ENCODE measurements at places on chromosomes 4 and X.

- no peak for DNase-seq
These were observed 8.8 kb upstream of the GRPR start for GRCh38 chrX:16114611-16115010.

DNA sequence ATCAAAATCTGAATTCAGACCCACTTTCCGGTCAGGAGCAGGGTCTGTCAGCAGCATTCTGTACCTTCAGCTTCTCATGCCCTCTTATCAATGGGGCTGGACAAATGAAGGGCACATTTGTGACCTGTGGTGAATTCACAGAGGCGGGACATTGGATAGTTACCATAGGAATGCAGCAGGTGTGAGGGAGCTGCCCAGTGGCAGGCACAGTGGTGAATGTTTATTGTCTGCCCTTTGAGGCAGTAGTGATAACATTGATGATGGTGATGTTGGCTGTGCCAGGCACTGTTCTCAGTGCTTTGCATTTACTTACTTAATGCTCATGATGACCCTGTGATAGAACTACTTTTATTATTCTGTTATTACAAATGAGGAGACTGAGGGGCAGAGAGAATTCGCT, 101.2 kb upstream of the KIT start:
- DNase-seq: no peak

DNA sequence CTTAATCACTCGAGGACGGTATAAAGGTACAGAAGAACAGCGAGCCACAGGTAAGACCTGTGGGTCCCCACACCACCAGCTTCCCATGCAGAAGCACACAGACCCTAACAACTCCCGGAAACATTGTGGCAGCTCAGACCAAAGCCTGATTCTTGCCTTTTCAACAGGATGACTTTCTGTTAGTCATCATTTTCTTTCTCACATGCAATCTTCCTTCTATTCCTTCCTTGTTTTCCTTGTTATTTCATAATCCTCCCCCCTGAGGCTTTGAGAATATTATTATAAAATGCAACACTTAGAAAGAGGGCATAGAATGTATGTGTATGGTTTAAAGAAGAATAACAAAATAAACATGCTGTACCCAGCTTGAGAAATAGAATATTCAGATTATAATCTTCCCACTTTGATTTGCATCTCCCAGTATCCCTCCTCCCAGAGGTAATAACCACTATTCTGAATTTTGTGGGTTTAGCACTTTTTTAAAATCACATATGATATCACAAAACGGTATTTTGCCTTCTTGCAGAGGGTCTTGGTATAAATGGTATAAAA, 100.9 kb downstream of the FHDC1 start:
- no peak for DNase-seq

DNA sequence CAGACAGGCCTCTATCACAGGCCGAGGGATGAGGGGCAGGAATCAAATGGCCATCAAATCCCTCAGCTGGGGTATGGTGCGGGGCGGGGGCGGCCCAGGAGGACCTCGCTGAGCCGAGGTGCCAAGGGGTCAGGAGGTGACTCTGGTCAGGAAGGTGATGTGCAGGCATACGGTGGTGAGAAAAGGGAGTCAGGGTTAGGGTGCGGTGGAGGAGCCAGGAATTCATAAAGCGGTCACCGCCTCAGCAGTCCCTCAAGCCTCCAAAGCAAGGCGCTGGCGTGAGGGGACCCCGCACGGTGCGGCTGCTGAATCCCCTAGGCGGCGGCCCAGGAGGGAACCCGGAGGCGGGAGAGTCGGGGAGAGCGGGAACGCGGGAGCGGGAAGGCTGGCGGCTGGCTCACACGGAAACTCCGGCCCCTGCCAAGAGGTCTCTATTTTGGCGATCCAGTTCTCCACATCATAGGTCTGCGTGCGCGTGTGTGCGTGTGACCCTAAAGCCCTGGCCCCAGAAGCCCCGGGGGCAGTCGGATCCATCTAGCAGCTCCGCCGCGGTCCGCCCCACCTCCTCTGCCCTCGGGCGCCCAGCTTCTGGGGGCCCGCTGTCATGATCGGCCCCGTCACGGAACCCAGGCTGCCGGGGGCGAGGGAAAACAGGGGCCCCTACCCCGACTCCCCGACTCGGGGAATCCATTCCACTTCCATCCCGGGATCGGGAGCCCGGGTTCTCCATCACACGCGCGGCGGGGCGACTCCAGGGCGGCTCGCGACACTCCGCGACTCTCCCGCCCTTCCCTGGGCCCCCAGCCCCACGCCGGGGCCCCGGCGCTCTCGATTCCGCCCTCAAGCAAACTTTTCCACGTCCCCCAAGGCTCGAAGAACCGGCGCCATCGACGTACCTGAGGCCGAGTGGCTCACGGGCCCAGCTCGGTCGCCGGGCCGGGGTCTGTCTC, 593 bp downstream of the ELF4 start:
- DNase-seq: no peak

GRCh38 chr4:169583563-169583962, 28.8 kb downstream of the NEK1 start:
- no peak for DNase-seq

- DNase-seq: no peak
These were observed 8.2 kb downstream of the CASP3 start for GRCh38 chr4:184641022-184641421.

GRCh38 chr4:176274441-176274840, 5.4 kb upstream of the ASB5 start:
- no peak for DNase-seq

DNA sequence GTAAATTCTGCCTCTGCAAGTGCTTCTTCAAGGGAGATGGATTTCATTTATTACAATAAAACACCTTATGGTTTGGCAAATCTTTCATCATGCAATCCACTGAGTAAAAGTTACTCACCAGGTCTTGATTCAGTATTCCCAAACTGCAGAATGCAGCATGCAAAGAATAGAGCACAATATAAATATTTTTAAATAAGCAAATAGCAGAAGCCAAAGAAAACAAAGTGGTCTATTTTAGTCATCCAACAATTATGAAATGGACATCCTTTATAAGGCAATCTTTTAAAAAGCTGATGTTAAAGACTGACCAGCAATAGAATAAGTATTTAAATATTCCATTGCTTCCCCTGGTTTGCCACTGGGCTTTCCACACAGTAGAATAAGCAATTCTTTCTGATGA, 59.5 kb downstream of the SLC39A8 start:
- no peak for DNase-seq

GRCh38 chrX:49748211-49748956, 52.6 kb upstream of the PAGE1 start:
- DNase-seq: no peak

GRCh38 chr4:185424905-185425646, 688 bp downstream of the UFSP2 start:
- no peak for DNase-seq

DNA sequence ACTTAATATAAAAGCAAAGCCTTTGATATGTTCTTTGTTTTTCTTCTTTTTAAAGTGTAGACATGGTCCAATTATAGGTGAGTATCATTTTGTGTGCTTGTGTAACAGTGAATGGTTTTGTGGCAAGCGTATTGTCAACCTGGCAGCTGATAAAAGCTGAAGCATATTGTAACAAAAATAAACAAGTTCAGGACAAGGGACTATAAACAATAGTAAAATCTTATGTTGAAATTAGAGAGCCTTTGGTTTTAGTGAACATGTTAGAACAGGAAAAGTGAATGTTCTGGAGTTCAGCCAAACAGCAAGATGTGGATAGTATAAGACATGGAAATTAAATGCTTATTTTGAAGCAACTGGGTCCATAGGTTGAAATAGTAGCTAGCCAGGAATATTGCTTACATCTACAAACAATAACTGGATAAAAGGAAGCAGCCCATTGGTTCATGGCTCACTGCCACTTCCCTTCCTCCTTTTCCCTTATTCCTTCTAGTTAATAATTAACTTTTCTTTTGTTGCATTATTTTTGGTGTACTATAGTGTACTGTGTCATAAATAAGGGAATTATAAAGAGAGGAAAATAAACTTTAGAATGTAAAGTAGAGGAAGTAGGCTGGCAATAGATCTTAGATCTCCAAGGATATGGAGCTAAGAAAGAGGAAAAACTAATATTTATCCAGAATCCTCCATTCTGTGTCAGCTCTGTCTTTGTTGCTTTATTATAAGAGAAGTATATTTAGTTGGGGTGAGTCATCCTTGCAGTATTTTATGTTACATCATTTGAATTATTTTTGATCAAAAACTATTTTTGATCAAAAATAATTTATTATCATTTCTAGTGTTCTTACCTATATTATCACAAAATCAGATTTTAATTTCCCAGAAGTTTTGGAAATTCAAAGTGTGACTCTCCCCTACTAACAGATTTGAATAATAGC, 65.6 kb downstream of the MRPL1 start:
- no peak for DNase-seq

GRCh38 chr4:90544532-90545045, 417.4 kb downstream of the CCSER1 start:
- DNase-seq: no peak

- DNase-seq: no peak
These were observed 56.2 kb upstream of the CHRDL1 start for GRCh38 chrX:110851780-110852179.

GRCh38 chrX:154294791-154295574, at the start of gene TEX28:
TEX28 (minus strand) TSS chrX:154295124; CDS start chrX:154292117, 3,007 bp downstream.
- no peak for DNase-seq

- DNase-seq: no peak
These were observed 83.2 kb upstream of the USP9X start for GRCh38 chrX:41002026-41002425.

DNA sequence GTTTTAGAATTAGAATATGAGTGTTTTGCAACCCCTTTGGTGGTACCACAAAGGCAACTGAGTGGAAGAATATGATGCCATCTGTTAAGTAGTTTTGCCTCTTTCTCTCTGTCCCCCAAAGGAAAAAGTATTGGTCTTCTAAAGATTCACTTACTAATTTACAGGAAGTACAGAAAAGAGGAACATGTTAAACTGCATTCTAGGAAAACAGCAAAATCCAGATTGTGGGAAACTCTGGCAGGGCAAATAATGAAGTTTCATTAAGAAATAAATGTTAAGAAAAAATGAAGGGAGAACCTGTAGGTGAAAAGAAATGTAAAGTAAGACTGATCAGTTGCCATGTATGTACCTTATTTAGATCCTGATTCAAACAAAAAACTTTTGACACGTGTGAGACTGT, 39.3 kb downstream of the NSUN7 start:
- no peak for DNase-seq

- DNase-seq: no peak
These were observed 21.5 kb downstream of the SUPT20HL2 start for GRCh38 chrX:24292353-24292752.

GRCh38 chr4:88737307-88737941, 39.8 kb upstream of the NAP1L5 start:
- DNase-seq: peak; percentile 89

DNA sequence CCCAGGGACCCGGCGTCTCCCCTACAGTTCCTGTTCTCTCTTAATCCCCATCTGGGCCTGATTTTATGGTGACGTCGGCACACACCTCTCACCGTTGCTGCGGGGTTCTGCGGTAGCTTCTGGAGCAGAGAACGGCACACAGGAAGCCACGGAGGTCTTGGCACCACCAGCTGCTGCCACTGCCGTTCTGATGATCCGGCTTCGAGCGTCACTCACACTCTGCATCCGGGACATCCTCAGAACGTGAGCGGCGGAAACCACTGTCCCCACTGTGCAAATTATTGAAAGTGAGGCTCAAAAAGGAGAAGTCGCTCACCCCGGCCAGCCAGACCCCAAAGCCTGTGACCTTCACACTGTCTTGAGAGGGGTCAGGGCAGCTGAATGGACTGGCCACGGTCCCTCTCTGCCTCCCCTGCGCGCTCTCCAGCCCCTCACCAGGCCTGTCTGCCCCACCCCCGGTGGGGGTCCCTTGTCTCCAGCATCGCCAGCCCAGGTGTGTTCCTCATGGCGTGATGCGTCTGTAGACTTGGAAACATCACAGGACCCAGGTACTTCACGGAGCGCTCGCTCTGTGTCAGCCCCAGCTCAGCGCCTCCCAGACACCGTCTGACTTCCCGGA, 201.1 kb downstream of the AFAP1 start:
- no peak for DNase-seq

- DNase-seq: no peak
These were observed 19.1 kb downstream of the PAGE2 start for GRCh38 chrX:55107911-55108310.

DNA sequence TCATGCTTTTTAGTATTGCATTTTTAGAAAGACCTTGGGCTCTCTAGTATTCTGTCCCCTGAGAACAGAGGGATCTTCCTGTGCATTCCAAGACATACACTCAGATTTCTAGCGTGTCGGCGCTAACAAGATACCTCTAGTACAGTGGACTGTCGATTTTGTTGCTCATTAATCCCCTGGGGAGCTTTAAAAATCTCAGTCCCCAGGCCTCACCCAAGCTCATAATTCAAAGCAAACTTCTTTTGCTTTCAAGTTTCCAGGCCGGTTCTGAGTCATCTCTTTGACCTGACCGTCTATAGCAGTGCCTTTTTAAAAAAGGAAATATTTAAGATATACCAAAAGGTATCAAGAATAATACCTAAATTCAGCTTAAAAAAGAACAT, 137.0 kb downstream of the AMMECR1 start:
- DNase-seq: no peak

DNA sequence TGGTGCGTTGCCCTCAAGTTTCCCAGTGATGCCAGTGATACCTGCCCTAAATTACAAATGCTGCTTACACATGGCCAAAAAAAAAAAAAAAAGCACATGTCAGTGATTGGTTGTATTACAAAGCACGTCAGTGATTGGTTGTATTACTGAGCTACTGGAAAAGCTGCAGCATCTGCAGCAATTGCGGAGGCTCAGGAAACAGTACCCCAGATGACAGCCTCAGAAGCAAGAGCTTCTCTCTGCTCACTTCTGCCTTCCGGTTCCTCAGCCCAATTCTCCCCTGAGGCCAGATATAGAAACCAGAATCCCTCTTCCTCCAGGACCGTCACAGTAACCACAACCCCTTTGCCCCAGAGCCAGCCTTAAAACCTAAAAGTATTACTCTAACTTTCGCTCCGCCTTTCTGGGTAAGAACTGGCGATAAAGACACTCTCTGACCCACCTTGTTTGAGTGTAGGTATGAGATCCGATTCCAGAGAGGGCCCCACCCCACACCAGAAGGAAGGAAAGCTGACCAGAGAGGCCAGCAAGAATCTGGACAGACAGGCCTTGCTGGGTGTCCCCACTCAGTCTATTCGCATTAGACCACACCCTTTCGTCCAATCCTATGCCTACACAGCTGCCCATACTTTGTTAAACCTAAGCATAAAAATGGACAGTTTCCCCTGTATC, 85.0 kb upstream of the SORBS2 start:
- DNase-seq: no peak

DNA sequence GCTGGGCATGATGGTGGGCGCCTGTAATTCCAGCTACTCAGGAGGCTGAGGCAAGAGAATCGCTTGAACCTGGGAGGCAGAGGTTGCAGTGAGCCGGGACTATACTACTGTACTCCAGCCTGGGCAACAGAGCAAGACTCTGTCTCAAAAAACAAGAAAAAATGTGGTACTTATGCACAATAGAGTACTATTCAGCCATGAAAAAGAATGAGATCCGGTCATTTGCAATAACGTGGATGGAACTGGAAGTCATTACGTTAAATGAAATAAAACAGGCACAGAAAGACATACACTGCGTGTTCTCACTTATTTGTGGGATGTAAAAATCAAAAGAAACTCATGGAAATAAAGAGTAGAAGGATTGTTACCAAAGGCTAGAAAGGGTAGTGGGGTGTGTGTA, 12.1 kb downstream of the RPGR start:
- no peak for DNase-seq

GRCh38 chr4:119238068-119238722, 25.7 kb downstream of the USP53 start:
- DNase-seq: no peak

- peak; percentile 1 for DNase-seq
These were observed 109.3 kb downstream of the AFF2 start for GRCh38 chrX:148609515-148610327.

All from NCI-H187 treated with DMSO at 0.1 percent for 48 hours (cell line).